ENCODE measurements at places on chromosomes 1 and 21. TPM values are rescaled to one million over a fixed set of nuclear protein-coding genes. Genes with fewer than 3 reads are reported as not detected.

The ADSS2 gene
- total RNA-seq: 34.2 TPM

- DNase-seq: no peak
Observed at GRCh38 chr1:182680901-182681567, 3.4 kb downstream of the RGS8 start.

DNA sequence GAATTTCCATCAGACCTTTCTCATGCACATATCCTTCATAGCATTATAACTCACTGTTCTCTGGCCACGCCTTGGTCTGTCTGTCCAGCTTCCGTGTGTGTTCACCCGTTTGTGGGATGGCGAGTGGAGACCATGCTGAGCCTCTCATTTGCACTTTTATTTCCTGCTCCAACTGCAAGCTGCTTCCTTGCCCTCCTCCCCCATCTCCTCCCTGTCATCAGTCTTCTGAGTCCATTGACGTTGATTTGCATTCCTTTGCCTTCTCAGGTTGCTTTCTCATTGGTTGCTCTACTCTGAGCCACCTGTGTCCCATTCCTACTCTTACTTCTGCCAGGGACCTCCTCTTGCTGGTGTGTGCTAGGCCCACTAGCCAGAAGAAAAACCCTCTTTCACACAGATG is 146.4 kb downstream of the NOS1AP start:
- DNase-seq: no peak

- no peak for DNase-seq
Observed at GRCh38 chr1:8607906-8608305, 209.5 kb downstream of the RERE start.

- DNase-seq: no peak
Observed at GRCh38 chr1:154290921-154291320, 18.5 kb downstream of the HAX1 start.

DNA sequence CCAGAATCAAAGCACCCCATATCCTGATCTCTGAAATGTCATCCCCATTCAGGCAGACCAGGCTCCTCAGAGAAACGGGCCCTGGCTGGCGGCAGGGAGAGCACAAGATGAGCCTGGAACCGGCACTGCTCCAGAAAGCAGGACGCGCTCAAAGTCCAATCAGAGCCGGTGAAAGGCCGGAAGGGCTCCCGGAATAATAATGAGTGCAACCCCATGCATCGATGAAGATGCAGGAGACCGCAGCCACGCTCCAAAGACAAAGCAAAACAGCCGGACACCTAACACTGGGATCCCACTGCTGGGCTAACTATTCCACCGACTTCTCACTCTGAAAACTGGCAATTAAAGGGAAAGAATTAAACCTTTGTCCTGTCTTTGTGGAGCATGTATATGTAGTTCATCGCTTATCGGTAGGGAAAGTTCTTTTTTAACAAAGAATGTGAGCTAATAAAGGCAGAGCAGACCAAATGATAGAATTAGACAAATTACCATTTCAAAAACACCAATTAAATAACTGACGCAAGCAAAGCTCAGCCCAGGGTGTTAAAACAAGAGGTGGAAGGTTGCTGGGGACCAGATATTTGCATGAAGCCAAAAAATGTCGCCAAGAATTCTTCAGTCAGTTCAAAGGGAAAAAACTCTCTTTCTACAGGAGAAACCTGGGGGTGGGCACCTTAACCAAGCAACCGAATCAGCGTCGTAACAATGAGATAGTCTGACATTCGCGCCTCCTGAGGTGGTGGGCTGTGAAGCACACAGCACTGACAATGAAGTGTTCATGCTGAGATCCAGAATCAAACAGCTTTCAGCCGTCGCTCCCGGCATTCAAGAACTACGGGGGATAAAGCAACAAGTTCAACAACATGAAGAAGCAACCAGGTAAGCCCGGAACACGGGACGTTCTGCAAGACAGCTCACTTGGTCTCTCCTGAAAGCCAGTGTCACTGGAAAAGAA is 95.2 kb downstream of the NPHP4 start:
- DNase-seq: no peak

Data from upper lobe of right lung (tissue), 1 donor.